Camera-type eye (tissue), 1 donor: ENCODE measurements at places on chromosomes 1 and 21. TPM values are rescaled to one million over a fixed set of nuclear protein-coding genes. Genes with fewer than 3 reads are reported as not detected.

Gene PTPN7
- total RNA-seq, result 1.3 TPM

Gene S100A7
- total RNA-seq, result not detected

Gene F13B
- total RNA-seq, result not detected

Gene GJA5
- 13.3 TPM for total RNA-seq

Gene LCE2B
- not detected for total RNA-seq

Gene RAD54L
- 2.1 TPM for total RNA-seq

Gene S100A8
- 23.5 TPM for total RNA-seq
